ENCODE measurements at places on chromosomes 2 and 18. TPM values are rescaled to one million over a fixed set of nuclear protein-coding genes. Genes with fewer than 3 reads are reported as not detected.

The GALM gene
- 42.1 TPM for total RNA-seq

The DYNAP gene
- not detected for total RNA-seq

The C2orf78 gene
- total RNA-seq, result not detected

The EFR3B gene
- 0.46 TPM for total RNA-seq

The MEX3C gene
- 48.6 TPM for total RNA-seq

The SLC5A7 gene
- not detected for total RNA-seq
